ENCODE measurements at places on chromosomes 1 and 21.

- DNase-seq = no peak
Measured at GRCh38 chr1:82318265-82318664, 517.5 kb downstream of the ADGRL2 start.

- no peak for DNase-seq
Measured at GRCh38 chr1:29695803-29696202, 459.5 kb downstream of the PTPRU start.

DNA sequence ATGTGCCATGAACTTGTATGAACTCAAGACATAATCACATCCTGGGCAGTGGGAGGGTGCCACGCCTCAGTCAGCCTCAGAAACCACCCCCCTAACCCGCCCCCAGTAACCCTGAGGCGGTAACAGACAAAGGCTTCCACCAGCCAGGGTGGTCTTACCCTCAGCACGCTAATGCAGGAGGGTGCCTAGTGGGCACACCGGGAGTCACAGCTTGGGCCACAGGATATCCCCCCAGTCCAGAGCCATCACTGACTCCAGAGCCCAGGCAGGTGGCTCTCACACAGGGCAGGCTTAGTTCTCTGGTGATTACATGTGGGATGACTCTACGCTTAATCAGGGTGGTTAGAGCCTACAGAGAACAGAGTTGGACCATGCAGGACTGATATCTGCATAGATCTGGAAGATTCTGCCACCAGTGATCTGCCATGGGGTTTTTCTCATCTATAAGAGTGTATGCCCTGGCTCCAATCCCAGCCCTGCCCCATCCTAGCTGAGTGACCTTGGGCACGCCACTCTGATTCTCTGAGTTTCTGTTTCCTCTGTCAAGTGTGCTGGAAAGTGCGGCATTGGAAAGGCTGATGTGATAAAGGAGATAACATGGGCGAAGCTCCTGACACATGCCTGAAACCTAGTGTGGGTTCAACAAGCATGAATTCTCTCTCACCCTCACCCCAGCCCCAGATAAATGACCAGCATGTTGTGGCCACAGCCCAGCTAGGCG is 27.3 kb downstream of the OPTC start:
- no peak for DNase-seq

DNA sequence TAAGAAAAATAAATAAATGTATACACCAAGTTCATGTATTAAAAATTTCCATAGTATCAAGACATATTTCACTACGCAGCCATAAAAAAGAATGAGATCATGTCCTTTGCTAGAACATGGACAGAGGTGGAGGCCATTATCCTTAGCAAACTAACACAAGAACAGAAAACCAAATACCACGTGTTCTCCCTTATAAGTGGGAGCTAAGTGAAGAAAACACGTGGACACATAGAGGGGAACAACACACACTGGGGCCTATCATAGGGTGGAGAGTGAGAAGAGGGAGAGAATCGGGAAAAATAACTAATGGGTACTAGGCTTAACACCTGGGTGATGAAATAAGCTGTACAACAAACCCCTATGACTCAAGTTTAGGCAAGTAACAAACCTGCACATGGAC is 552.4 kb upstream of the PBX1 start:
- no peak for DNase-seq

DNA sequence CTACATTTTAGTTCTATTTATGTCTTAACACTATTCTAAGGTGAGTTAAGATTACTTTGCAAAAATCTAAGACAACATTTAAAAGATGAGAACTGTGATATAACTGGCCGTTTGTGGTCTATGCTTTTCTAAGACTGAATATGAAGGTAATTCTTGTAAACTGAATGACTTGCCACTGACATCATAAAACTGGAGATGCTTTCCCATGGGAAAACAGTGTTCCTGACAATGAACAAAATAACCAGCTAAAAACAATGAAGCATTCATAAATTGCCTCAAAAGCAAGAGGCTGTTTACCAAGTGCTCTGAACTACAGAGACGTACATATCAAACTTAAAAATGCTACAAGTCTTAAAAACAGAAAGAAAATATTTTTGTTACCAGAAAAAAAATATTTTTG is 54.7 kb downstream of the APP start:
- DNase-seq = no peak

DNA sequence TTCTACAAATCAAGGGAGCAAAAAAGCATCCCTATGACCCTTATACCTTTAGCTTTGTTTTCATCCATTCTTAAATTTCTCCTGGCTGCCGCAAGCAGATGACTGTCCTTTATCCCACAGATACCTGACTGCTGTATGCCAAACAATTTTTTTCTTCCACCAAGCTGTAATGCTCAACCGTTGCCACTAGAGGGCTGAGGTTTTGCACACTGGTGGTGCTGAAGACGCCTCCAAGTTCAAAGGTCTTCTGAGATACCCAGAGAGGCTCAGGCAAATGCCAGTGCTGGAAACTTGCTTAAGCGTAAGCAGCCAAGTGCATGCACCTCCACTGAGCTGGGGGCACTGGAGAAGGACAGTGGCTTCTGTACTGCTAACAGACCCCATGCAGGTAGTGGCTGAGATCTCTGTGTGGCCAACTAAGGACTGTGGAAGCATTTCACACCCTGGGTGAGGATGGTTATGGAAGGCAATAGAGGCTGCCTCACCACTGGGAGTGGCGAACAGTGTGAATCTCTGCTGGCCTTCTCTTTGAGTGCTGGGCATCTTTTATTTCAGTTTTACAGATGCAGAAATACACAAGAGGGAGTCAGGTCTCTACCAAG is 28.5 kb downstream of the CNIH3 start:
- no peak for DNase-seq

DNA sequence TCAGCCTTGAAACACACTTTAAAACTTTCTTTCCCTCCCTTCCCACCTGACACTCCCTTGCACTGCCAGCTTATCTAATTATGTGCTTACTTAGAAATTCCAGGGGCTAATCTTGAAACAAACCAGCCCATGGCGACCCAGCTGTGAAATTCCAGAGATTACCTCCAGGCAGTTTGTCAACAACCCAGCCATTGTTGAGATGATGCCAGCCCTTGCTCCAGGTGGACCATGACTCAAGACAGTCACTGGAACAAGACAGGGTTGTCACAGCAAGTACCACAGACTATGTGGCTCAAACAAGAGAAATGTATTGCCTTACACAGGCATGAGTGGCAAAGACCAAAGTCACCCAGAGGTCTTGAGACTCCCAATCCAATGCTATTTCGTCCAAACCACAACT is 7.9 kb downstream of the FYB2 start:
- DNase-seq = no peak

DNA sequence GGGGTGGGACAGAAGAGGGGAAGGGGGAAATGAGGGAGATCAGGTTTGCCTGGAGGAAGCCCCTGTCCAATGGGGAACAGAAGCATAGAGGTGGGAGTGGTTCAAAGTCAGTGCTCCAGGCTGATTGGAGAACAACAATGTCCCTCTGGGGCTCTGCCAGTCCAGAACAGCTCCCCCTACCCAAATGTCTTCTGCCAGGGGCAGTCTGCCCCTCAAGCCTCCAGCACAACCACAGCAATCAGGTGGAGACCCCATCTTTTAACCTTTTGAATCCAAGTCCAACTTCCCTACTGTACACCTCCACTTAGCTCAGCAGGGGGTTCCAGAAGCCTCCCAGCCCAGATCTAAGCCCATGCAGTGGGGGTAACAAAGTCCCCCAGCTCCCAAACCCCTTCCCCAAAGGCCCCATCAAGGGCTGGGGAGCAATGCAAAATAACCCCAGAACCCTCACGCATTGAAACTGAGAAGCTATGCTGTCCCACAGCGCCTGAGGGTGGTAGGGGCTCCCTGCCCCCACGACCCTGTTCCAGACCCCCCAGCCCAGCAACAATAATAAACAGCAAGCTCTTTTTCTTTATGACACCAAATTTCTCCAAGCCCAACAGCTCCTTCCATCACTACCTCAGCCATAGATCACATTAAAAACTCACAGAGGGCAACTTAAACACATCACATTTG is 3.3 kb downstream of the AHDC1 start:
- no peak for DNase-seq

GRCh38 chr1:150575072-150575489 is 4.3 kb downstream of the MCL1 start:
- no peak for DNase-seq

DNA sequence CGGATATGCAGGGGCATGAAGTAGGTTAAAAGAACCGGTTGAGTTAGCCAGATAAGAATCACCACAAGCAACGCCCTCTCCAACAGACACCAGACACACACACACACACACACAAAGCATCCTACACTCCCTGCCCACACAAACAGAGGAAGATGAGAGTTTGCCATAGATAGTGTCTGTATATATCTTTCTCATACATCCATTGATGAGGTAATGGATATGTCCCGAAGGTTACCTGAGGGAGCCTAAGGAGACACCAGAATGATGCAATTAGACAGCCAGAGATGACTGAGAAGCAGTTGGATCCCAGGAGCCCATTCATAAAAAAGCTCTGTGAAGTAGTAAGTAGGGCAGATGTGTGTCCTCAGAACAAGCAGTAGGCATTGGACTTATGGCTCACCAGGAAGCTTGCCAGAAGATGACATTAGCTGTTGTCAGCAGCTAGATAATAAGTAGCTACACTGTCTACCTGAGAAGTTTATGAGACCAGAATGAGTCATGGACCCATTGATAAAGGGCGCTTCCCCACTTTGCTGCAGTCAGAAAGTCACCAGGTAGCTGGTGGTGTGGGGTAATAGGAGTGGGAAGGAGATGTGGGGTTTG is 247.0 kb downstream of the KCNT2 start:
- no peak for DNase-seq

GRCh38 chr1:229619614-229620013 is 6.3 kb downstream of the TAF5L start:
- no peak for DNase-seq

GRCh38 chr1:67468066-67468718 is 38.0 kb upstream of the SERBP1 start:
- DNase-seq = no peak

- DNase-seq = no peak
Measured at GRCh38 chr1:22494144-22494543, 42.5 kb downstream of the ZBTB40 start.

- no peak for DNase-seq
Measured at GRCh38 chr1:182109771-182110170, 48.3 kb upstream of the ZNF648 start.

- DNase-seq = no peak
Measured at GRCh38 chr1:158037866-158038359, 44.5 kb downstream of the KIRREL1 start.

GRCh38 chr1:30569384-30569783 is 154.0 kb downstream of the MATN1 start:
- no peak for DNase-seq

DNA sequence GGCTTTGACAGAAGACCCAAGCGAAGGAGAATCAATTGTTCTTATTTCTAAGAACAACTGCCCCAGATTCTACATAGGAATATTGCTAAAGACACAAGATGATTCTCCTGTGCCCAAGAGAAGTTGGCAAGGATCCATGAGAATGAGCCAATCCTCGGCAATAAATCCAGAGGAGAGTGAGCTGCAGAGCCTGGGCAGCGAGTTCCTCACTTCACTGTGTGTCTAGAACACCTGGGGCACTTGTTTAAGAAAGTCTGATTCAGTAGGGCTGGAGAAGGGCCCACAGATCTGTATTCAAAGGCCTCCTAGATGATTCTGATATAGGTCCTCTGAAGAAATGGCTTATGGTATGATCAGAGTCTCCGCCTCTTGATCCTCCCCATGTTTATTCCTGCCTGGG is 31.8 kb downstream of the GADD45A start:
- no peak for DNase-seq

DNA sequence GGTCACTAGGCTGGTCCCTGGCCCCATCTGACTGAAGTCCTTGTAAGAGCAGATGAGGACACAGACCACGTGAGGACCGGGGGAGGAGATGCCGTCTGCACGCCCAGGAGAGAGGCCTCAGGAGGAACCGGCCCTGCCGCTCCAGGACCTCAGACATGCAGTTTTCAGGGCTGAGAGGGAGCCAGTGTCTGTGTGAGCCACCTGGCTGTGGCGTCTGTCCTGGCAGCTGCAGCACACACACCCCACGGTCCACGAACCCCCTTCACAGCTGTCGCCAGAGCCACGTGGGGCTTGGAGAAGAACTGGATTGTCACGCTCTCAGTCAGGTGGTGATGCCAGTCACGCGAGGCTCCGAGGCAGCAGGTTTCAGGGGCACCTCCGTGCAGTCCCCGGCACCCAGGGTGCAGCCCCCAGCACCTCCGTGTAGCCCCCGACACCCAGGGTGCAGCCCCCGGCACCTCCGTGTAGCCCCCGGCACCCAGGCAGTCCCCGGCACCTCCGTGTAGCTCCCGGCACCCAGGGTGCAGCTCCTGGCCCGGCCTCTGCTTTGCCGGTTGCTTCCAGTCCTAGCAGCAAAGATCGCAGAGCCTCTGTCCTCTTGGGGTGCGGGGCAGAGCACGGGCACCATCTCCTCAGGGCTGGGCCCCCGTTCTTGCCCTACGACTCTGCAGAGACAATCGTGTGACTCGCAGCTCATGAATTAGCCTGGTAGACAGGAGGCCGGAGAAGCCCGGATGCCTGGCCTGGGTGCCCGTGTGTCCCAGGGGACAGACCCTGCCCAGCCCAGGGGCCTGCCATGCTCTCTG is 19.0 kb upstream of the SUMO3 start:
- no peak for DNase-seq

GRCh38 chr1:175195798-175196197 is 3.2 kb upstream of the KIAA0040 start:
- DNase-seq = no peak

DNA sequence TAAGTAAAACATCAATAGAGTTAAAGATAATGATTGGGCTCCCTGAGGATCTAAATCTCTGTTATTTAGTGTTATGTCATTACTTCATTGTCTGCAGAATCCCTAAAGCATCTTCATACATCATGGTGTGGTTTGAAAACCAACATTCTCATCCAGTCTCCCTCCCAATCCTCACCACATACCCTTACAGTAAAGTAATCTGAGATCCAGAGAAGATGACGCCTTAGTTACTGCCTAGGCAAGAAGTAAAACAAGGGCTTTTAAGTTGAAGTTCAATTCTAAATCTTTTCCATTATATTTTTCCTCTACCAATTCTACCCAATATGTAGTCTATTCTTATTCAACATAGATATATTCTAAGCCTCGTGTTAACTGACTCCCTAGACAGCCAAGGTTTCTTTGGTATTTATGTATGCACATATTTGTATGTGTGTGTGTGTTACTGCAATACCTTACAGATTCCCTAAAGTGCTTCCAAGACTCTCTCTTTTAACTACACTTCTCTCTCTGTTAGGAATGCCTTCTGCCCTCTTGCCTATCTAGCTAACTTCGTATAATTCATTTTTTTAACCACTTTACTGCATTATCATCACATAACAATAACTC is 17.3 kb downstream of the DPH5 start:
- no peak for DNase-seq

GRCh38 chr21:14526199-14526598 is 19.9 kb downstream of the SAMSN1 start:
- no peak for DNase-seq
